LNCaP clone FGC (cell line): ENCODE measurements at places on chromosomes 7 and 10.
A peak's percentile ranks its signal among the peaks of the same experiment; 100 is the strongest.

- DNase-seq: no peak
These were observed 471 bp downstream of the PFKP start for GRCh38 chr10:3067859-3068179.

GRCh38 chr10:70879207-70879606 lies 9.2 kb downstream of the PCBD1 start:
- no peak for DNase-seq

DNA sequence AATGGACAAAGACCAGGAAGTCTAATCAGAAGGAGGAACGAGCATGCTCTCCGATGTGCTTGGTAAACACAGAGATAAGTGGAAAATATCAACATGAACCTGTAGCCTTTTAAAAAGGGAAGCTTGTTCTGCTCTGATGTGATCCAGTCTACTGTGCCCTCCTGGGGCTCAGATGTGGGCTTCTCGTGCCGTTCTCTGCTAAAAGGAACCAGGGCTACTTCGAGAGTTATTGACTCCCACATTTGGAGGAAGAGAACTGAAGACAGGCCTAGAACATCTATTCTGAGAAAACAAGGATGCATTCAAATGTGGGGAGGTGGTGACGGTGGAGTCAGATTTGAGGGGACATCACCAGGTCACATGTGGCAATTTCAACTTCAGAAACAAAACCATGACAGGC lies 325.4 kb downstream of the GLRX3 start:
- DNase-seq: no peak

GRCh38 chr7:134364619-134365037 lies 47.9 kb upstream of the SLC35B4 start:
- DNase-seq: no peak

DNA sequence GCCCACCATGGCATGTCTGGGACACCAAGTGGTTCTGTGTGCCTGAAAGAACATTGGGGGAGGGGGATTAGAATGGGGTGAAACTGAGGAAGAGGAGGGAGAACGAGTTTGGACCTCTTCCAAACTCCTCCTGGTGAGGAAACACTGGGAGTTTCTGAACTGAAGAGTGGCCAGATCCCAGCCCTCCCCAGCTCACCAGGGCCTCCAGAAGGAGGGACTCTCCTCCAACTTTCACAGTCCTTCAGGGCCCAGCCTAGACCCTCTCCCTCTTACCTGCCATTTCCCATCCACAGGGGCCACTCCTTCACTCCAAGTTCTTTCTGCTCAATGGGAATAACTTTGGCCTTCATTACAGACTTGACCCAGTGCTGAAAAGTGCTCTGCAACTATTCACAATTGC lies 132.0 kb upstream of the FOXK1 start:
- no peak for DNase-seq

DNA sequence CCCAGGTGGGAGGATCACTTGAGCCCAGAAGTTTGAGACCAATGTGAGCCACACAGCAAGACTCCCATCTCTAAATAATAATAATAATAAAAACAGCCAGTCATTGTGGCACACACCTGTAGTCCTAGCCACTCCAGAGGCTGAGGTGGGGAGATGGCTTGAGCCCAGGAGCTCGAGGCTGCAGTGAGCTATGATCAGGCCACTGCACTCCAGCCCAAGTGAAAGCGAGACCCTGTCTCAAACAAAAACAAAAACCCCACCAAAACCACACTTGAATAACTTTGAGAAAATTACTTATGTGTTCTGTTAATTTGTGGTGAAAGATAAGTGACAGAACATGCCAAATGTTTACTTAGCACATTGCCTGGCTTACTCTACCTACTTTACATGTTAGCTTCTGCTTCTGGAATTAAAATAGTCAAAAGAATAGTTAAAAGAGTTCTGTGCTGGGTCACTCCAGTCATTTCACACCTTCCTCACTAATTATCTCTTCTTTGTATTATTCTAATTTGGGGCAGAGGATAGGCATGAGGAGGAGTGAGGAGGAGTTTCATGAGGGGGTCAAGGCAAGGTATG lies 9.8 kb downstream of the TMEM60 start:
- no peak for DNase-seq

DNA sequence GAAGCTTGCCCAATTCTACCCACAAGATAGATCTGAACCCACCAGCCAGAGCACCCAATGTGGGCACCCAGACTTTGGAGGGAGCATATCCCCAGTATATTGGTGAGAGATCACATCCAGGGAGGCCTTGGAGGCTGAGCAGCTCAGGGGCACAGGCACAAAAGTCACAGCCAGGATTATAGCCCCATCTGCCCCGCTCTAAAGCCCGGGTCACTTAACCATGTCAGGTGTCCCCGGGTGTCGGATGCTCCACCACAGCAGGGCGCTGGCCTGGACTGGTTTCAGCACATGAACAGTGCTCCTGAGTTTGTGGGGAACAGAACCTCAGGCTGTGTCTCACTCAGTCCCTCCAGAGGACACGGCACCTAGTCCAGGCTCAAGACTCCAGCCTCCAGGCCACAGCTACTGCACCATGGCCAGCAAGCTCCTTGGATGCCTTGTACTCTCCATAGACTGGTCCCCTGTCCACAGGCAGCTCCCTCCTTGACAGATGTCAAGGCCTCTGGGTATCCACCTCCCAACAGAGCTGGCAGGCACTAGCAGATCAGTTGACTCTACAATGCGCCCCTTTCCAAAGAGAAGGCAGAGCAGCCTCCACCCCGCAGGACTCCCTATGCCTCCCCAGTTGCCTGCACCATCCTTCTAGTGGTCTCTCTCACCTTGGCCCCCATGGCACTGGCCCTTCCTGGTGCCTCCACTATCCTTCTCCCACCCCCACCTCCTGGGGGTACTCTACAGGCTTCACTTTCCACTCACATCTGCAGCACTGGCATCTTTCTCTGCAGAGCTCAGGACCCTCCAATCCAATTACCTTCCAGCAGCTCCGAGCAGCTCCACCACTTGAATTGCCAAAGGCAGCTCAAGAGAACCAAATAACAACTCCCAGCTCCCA lies 306.0 kb downstream of the GRID1 start:
- DNase-seq: no peak

- no peak for DNase-seq
These were observed 112.5 kb upstream of the UNC5B start for GRCh38 chr10:71099731-71100361.

GRCh38 chr7:45684910-45685618 lies 110.9 kb downstream of the ADCY1 start:
- no peak for DNase-seq

GRCh38 chr7:74173074-74173473 lies 1.1 kb upstream of the EIF4H start:
- peak; percentile 19 for DNase-seq

- DNase-seq: no peak
These were observed 13.2 kb upstream of the TAS2R60 start for GRCh38 chr7:143429770-143430698.

- no peak for DNase-seq
These were observed 41.4 kb upstream of the TECTB start for GRCh38 chr10:112241651-112242341.

DNA sequence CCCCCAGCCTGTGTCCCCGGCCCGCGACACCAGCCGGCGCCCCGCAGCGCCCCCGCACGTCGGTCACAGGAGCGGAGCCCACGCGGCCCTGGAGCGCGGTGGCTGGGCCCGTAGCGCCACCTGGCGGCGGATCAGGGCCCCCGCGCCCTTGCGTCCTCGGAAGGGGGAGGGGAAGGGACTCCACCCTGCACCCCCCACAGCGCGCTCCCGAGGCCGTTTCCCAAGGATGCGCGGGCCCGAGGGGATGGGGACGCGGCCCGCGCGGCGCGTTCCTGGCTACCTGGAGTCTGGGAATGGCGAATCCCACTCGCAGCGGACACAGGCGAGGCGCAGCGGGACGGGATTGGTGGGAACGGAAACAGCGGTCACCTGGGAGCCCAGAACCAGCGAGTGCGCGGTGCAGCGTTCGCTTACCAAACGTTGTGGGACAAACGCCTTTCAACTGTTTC lies 23.8 kb upstream of the MKI67 start:
- peak; percentile 31 for DNase-seq

DNA sequence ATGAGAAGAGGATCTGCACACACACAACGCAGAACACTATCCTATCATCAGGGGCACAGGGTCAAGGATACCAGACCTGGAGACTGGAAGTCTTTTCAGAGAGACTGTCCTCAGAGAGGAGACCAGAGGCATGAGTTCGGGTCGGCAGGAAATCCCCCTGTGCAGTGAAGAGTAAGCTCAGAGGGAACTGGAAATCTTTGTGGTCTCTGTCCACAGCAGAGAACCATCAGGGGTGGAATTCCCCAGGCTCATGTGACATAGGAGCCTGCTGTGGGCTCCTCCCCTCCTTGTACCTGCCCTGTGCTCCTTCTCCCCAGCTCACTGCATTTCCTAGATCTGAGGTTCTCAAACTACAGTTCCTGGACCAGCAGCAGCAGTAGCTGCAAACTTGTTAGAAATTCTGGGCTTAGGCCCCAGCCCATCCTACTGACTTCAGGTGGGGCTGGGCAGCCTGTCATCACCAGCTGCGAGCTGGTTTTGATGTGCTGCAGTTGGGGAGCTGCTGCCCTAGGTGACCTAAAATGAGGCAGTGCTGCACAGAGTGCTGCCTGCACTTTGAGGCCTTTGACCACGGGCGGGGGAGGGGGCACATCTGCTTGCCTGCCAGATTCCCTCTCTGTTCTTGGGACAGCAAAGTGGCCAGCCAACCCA lies 2.4 kb downstream of the ZMIZ2 start:
- DNase-seq: no peak

DNA sequence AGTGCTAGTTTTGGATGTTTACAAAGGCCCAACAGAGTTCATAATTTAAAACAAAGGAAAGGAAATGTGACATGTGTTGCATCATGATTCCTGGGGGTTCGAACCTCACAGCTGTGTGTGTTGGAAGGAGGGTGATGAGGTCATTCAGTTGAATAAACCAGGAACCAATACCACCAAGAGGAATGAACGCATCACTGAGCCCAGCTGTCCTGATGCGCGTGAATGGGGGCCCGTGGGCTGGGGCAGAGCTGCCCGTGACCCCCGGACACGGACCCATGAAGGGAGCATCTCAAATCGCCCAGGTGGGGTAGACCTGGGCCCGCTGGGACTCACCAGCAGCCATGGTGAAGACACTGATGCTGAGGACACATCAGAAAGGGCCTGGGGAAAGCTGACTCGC lies 33.0 kb downstream of the BRI3 start:
- DNase-seq: no peak

DNA sequence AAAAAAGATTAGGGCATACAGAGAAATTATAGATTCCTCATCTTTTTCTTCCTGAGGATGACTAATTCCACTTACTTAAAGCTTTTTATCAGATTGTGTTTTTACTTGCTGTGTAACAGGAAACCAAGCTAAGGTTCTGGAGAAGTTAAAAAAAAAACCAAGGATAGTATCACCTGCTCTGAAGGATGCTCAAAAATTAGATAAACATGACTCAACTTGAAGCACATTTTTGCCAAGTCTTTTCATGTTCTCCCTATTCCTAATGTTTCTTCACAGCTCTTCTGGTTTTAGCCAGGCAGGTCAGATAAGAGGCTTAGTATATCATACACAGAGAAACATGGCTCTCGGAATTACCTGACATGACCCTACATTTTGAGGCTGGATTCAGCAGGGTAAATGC lies 90.3 kb downstream of the CPEB3 start:
- no peak for DNase-seq

DNA sequence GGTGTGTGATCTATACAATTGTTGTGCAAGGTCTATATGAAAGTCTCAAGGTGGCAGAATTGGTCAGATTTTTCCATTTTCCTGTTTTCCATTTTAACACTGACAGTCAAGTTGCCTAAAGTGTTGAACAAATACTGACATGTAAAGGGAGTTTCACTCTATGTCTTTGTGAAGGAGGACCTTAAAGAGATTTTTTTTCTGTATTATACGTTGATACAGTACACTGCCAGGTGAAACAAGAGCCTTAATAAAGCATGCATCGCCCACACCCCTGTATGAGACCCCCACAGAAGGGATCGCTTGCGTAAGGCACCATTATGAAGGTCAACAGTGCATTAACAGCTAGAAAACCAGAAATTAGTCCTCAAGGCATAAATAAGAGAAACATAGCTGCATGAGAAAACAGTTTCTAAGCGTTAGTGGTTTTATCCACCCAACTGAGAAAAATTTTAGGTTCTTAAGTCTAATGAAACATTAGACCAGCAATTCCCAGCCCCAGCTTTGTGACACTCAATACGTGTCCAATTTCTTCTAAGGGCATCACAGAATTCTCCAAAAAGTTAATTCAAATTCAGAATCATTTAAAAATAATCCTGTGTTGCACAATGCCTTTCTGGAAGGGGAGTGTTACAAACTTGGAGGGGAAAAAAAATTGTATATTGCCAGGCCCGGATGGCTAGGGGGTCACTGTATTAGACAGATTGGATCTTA lies 6.9 kb downstream of the KLF6 start:
- no peak for DNase-seq

- DNase-seq: no peak
These were observed 399.2 kb upstream of the AUTS2 start for GRCh38 chr7:69199041-69199440.

GRCh38 chr7:141585592-141586510 lies 34.6 kb downstream of the AGK start:
- DNase-seq: no peak

GRCh38 chr10:79089632-79090031 lies 20.9 kb downstream of the ZMIZ1 start:
- no peak for DNase-seq

- DNase-seq: no peak
These were observed 199.9 kb downstream of the TCERG1L start for GRCh38 chr10:131111471-131112080.

DNA sequence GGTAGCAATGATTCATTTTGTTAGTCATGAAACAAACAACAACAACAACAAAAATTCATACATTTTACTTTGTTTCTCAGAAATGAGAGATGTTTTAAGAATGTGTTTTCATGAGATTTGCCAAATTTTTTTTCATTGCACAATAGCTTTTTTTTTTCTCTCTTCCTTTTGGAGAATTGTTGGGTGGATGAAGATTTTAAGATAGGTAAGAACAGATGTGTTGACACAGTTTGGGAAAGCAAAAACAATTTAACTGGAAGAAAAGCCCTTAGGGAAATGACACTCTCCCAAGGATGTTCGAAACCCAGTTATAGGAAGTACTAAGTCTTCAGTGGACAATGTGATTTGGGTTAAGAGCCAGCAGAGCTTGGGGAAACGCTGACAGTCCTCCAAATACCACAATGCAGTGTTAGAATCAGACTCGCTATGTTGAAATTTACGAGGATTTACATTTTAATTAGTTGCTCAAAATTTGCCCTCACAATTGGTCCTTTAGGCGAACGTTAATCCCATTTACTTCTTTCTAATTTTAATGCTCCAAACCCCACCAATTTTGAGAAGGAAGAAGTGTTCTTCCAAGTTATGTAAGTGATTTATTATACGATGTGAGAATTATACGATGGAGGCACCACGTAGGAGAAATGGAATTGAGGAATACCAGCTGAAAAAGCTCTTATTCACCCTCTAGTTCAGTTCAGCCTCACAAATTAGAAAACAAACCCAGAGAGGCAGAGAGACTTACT lies 61.2 kb downstream of the HHEX start:
- DNase-seq: no peak
